ENCODE measurements at places on chromosomes 3 and 15.

DNA sequence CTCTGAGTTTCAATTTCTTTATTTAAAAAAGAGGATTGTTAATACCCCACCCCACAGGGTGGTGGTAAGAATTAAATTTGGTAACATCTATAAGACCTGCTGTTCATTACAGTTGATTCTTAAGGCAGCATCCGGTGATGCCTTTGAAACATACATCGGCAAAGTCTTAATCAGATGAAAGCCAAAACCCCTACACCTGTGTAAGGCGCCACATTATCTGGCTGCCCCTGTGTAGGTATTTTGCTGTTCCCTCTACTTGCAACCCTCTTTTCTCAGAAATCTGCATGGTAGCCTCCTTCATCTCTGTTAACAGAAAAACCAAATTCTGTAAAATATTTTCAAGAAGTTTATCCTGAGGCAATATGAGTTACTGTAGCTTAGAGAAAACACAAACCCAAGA, 90.0 kb downstream of the ST6GAL1 start:
- no peak for DNase-seq

DNA sequence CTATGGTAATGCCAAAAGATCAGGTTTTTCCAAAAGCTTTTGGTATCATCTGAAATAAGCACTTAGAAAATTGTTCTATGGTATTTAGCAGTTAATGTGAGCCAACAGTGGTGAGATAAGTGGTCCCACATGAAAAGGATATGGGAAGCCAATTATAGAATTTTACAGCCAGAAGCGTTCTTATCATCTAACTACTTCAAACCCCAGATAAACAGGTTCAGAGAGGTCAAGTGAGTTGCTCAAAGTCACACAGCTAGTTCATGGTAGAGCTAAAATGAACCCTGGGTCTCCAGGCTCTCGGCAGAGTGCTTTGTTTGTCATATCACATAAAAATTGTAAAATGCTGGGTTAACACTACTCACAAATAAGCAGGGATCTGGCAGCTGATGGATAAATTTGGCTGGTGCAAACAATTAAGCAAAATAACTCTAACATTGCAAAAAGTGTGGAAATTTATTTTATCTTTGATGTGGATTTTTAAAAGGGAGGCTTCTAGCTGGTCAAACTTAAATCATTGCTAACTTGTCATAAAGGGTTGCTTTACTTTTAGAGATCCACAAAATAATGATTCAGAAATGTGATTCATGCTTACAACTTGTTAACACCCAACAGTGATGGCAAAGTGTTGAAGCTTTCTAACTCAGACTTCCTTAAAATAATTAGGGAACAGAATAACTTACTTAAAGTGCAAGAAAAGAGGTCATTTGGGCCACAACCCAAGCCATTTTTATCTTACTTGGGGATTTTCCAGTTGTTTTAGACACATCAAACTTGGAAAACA, 202.8 kb upstream of the TBC1D5 start:
- no peak for DNase-seq

DNA sequence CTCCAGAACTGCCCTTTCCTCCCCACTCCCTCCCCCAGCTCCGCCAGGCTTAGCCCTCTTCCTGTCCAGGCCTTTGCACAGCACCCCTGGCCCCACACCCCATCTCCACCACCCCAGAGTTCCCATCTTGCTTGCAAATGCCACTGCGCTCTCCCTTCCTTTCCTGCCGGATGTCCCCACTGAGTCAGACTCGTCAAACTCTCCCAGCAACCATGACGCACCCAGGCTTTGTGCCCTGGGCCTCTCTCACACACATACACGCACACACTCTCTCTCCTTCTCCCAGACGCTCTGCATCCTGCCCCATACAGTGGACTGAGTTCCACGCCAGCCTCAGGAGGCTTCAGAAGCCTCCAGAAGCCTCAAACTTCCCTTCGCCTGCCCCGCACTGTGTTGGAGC, 2.8 kb upstream of the CCDC9B start:
- DNase-seq: peak; percentile 91

DNA sequence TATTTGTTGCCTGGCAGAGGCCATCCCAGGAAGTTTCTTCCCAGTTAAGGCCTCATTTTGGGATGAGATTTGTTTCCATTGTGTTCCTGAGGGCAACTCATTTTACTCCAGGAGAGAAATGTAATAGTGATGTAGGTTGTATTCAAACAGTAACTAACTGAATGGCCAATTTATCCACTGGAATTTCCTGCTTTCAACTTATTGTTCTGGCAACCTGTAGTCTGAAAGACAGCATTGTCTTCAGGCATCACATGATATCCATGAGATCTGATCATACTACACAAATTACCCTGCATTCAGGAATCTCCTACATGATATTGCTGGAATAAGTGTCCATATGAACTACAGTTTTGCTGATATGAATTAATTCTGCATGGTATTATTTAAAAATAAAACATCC, 79.5 kb upstream of the FGF7 start:
- DNase-seq: no peak

DNA sequence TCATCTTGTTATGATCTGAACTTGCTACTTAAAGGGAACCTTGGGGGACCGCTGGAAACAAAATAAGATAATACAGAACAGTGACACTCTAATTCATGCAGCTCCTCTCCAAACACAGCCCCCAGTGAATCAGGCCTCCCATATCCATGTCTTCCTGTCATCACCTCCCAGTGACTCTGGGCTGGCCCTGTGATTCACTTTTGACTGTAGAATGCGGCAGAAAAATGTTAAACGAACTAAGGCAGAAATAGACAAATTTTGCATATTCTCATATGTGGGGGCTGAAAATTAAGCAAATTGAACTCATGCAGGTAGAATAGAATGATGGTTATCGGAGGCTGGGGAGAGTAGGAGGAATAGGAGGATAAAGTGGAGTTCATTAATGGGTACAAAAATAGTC, 20.2 kb upstream of the GADL1 start:
- no peak for DNase-seq
